ENCODE measurements at places on chromosomes 12 and 14.
A peak's percentile ranks its signal among the peaks of the same experiment; 100 is the strongest.

DNA sequence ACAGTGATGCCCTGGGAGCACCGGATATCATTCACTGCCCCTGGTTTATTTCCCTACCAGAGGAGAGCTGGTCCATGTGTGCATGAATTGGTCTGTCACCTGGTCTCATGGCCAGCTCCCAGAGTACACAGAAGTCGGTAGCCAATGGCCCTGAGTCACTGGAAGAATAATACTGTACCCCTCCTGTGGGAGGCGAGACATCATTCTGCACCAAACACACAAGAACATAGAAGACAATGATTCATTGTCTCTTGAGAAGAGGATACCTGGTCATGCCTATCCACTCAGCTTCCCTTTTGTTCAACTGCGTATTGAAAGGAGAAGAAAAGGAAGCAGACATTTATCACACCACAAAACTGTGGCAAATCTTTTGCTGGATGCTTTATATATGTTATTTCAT, 216.2 kb downstream of the DPF3 start:
- no peak for DNase-seq

DNA sequence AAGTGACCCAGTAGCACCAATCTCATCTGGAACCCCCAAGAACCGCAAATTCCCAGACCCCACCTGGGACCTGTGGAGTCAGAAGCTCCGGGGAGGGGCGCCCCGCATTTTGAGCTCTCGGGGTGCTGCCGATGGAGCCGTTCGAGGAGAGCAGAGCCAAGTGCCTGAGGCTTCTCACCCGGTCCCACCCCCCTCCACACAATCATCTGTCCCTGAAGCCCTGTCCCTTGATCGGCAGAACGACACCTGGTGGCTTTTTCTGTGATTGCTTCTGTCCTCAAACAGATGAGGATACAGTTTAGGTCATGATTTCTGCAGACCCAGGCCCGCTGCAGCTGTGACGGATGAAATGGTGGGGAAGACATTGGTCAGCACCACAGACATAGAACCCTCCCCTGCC, 74.7 kb downstream of the NOC4L start:
- DNase-seq: no peak

DNA sequence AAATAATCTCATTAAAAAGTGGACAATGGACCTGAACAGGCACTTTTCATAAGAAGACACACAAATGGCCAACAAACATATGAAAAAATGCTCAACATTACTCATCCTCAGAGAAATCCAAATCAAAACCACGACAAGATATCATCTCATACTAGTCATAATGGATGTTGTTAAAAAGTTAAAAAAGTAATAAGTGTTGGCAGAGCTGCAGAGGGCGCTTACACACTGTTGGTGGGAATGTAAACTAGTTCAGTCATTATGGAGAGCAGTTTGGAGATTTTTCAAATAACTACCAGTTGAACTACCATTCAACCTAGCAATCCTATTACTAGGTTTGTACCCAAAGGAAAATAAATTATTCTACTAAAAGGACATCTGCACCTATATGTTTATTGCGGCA, 47.2 kb downstream of the FOXG1 start:
- DNase-seq: no peak

- no peak for DNase-seq
Measured at GRCh38 chr14:47619392-47619791, 56.0 kb downstream of the MDGA2 start.

- no peak for DNase-seq
Measured at GRCh38 chr12:108000111-108000510, 129.0 kb upstream of the WSCD2 start.

GRCh38 chr12:18313306-18313705, 52.0 kb downstream of the PIK3C2G start:
- DNase-seq: no peak

DNA sequence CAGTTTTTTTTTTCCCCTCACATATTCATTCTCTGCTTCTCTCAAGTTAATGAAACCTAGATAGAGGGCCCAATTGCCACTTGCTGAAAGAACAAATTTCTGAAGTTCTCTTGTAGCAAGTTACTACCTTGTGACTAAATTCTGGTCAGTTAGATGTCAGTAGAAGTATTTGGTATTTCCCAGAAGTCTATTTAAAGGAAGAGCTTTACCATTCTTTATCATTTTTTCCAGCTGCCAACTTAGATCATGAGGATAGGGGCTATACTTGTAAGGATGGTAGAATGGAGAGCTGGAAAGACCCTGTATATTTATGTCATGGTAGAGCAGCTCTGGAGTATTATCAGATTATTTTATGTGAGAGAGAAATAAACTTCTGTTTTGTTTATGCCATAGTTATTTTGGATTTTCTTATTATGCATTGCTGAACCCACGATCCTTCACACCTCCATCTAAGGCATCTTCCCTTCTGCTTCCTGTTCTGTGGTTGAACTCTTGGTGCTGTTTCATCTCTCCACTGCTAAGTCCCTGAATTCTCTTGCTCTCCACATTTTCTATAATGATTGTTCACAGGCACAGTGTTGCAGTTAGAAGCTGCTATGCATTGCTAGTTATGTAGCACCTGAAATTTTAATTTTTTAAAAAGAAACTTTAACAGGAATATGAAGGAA, 25.9 kb downstream of the FUT8 start:
- DNase-seq: no peak

GRCh38 chr12:62588916-62589315, 122.3 kb downstream of the MON2 start:
- no peak for DNase-seq

DNA sequence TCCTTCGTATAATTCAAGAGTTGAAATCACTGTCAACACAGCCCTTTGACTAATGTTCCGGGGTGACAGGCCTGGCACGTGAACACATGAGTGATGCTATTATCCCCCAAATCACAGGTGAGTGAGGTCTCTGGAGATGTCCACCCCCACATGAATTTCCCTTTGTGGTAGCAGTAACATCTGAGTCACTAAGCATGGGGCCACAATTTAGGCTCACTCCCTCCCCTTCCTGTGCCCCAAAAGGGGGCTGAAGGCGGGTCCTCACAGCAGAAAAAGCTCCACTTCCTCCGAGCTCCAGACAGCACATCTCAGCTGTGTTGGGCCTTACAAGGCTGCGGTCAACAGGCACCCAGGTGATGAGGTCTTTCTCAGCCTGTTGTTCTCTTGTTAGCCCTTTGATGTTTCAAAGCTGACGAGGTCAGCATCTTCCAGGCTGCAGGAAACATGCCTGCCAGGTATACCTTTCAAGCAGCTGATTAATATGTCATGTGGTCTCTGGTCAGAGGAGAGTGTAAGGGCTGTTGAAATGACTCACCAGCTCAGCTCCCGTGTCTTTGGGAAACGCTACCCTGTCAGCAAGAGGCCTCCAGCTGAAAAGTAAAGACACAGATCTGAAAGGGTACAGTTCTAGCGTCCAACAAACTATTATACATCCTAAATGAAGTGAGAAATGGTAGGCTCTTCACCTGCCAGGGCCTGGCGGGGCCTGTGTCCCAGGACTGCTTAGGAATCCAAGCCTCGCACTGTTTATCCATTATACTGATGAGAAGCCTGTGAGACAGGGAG, 107.3 kb downstream of the ZFP36L1 start:
- peak; percentile 35 for DNase-seq

DNA sequence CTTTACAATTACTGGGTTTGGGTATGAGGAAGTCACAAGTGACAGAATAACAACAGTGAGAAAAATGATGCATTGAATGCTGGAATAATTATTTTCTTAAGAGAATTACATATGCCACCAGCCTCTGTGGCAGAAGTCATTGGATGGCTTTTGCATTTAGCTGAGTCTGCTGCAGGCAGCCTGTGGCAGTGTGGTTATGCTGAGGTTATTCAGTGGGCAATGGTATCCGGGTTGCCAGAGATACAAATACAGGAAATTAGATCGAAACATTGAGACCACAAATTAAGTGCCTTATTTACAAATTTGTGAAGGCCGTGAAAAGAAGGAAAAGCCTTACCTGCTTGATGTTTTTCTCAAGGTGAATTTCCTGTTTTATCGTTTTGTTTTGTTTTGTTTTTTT, 1050.0 kb downstream of the GALC start:
- no peak for DNase-seq

DNA sequence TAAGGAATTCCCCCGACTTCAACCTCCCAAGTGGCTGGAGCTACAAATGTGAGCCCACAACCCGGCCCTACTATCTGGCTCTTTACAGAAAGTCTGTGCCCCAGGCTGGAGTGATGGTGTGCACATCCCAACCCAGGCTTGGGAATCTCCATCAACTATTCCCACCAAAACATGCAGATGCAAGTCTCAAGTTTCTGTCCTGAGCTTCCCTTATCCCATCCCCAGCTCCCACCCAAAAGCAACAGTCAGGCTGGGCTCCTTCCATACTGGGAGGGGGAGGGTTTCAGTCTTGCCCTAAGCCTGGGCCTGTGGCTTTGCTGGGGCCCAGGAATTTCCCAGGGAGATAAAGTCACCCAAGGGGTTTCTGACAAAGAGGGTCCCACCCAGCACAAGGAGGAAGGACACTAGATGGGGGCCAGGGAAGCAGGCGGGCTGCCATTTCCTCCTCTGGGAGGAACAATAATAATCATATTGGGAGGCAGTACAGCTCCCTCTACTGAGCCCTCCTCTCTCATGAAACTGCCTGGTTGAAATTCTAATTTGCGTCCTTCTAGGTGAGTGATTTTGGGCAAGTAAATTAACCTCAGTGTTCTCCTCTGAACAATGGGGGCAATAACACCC, 8.0 kb downstream of the SLC8B1 start:
- DNase-seq: no peak

DNA sequence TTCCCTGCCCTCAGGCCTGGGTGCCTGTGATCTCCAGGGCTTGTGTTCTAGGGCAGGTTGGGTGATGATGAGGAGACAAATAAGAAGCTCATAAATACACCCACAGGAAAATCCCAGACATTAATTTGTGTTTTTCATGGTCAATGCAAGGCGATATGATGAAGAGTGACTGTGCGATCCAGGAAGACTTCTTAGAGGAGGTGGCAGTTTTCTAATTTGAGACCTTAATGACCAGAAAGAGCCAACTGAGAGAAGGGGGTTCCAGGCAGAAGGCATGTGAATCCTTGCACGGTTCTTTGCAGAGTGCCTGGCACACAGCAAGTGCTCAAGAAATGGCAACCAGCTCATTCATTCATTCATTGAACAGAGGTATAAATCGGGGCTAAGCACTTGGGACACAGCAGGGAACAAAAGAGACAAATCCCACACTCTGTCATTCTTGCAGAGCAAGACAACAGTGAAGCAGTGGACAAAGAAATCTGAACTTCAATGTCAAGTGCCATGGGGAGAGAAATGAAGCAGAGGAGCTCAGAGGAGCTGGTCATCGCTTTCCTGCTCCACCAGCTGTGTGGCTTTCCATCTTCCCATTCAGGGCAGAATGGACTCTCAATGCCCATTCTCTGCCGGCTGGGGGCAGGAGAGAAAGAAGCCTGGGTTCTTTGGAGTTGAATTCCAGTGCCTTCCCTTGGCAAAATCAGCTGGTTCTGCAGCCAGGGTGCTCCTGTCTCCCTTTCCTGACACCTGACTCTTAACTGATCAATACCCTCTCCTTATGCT, 128.3 kb downstream of the AACS start:
- DNase-seq: no peak

DNA sequence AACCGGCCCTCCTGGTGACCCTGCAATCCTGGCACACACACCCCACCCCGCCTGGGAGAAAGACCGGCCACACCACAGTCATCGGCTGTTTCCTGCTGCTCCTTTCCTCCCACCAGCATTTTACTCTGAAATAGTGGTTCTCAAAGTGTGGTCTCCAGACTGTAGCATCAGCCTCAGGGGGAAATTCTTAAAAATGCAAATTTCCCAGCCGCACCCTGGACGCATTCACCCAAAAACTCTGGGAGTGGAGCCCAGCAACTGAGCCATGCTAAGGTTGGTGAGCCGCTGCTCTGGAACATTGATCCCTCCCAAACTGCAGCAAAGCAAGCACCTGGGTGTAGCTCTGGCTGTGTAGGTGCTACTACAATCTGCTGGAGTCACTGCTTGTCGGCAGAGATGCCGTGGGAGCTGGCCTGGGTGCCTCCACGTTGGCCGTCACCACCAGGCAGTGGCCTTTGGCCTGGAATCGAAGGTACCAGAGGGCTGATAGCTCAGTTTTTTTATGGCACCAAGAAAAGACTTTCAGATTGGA, 38.4 kb upstream of the BCL2L14 start:
- no peak for DNase-seq
